ENCODE measurements at places on chromosomes 5 and 9. TPM values are rescaled to one million over a fixed set of nuclear protein-coding genes. Genes with fewer than 3 reads are reported as not detected.

PKD2L2 gene
- total RNA-seq: under 0.01 TPM

TXNDC8 gene
- total RNA-seq: not detected

PCA3 gene
- 0.36 TPM for total RNA-seq

PCDHGB4 gene
- 15.9 TPM for total RNA-seq

RANBP3L gene
- total RNA-seq: 1.8 TPM

ORM2 gene
- total RNA-seq: not detected

PHYHD1 gene
- total RNA-seq: 7.6 TPM

TNFSF15 gene
- total RNA-seq: 0.29 TPM

SV2C gene
- total RNA-seq: not detected

TOR2A gene
- 3.8 TPM for total RNA-seq

BRD9 gene
- 35.8 TPM for total RNA-seq

CERCAM gene
- total RNA-seq: 195 TPM

C5orf58 gene
- not detected for total RNA-seq

FSTL4 gene
- not detected for total RNA-seq

IFNA13 gene
- total RNA-seq: not detected

SMIM32 gene
- not detected for total RNA-seq

ADCY2 gene
- total RNA-seq: under 0.01 TPM

DBH gene
- total RNA-seq: not detected

SPATA9 gene
- 1.2 TPM for total RNA-seq

PCDHA11 gene
- 0.36 TPM for total RNA-seq

SPAAR gene
- total RNA-seq: 0.72 TPM

NPR2 gene
- 20.3 TPM for total RNA-seq

IL4 gene
- not detected for total RNA-seq

ALDH7A1 gene
- total RNA-seq: 39.1 TPM

CRB2 gene
- not detected for total RNA-seq
